Inflammatory macrophage treated with lipopolysaccharide for 4 hours (primary cell): ENCODE measurements at places on chromosomes 6 and 20.

DNA sequence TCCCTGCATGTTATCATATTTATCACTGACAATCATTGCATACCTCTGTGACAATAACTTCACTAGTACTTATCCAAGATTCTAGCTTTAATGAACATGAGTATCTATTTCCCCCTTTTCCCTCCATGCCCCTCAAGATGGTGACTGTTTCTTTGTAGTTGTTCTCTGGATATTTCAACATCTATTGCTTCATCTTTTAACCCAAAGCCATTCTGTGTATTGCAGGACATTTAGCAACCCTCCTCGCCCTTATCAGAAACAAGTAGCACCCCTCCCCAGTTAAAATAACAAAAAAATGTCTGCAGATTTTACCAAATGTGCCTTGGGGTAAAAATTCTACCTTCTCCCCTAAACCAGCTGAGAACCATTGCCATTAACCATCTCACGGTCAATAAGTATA lies 979.8 kb upstream of the MANEA start:
- no peak for DNase-seq

GRCh38 chr6:168131464-168132415 lies 52.7 kb upstream of the FRMD1 start:
- DNase-seq, result no peak

GRCh38 chr20:57322476-57322875 lies 7.1 kb upstream of the SPO11 start:
- DNase-seq, result no peak

DNA sequence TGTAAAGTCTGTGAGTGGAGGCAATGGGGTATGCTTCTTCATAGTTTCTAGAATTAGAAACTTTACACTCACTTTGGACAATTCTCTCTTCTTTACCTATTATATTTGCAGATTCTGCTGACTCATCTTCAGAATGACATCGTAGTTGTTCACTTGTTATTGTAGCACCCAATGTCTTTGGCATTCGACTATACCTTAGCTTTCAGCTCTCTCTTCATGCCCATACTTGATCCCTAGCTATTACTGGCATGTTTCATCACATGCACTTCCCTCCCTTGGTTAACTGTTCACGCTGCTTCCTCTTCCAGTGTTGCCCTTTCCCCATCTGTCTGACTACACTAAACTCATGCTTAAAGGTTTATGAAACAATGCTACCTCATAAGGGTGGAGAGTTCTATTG lies 298.1 kb upstream of the TCF21 start:
- DNase-seq, result no peak

- DNase-seq, result no peak
Measured at GRCh38 chr6:150377211-150377781, 8.5 kb downstream of the IYD start.

DNA sequence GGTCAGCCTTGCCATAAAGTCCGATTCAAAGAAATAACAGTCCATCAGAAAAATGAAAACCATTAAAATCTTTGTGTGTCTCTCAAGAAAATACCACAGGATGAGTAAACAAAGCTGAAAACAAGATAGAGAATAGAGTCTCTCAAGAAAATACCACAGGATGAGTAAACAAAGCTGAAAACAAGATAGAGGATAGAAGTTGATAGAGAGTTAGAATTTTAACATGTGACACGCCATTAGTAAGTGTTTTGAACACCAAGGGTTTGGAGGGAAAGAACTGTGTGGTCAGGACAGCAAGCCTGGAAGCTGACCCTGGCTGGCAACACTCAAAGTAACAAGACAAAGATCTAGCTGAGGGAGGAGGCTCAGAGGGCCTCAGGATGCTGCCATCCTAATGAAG lies 43.9 kb upstream of the PRND start:
- DNase-seq, result no peak
